Stimulated activated CD4-positive, alpha-beta T cell treated with anti-CD3 and anti-CD28 coated beads, Interleukin-1b, Interleukin-23, amount 100 ng/mL, for 24 hours (primary cell): ENCODE measurements at places on chromosomes 2 and 18.

DNA sequence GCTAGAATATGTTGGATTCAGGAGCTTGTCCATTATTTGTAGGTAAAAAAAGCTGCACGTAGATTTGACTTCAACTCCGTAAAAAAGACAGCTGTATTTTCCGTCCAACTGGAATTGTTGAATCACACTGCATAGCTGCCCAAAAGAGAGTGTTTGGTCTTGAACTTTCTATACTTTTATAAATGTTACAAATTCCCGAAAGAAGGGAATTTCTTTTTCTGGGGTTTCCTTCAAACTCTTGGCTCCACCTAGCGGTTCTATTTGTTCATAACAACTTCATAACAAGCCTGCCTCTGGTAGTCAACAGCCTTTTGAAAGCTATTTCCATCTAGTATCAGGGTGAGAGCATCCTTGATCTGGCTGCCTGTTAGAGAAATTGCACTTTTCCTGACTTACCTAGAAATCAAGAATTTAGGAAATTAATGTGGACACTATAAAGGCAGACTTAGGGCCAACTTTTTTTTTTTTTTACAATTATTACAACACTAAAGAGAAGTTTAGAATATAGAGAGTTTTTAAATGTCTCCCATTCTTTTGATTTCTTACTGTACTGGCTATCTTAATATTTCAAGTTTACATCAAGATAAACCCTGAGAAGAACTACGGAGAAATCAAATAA is 48.1 kb downstream of the TMEM185B start:
- DNase-seq: no peak

DNA sequence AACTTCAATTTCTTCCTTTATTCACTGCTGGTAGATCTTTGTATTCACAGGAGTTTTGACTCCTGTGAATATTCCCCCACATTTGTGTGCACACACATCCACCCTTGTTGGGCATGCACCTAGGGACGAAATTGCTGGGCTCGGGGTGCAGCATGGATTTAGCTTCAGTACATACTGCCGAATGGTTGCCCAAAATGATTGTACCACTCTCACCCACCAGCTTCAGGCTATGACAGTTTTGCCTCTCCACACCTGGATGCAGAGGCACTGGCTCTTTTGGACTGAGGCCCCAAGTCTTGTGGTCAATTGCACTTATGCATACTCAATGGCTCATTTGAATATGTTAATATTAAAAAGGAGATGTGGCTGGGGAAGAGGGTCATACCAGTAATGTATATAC is 65.1 kb upstream of the ODC1 start:
- no peak for DNase-seq

DNA sequence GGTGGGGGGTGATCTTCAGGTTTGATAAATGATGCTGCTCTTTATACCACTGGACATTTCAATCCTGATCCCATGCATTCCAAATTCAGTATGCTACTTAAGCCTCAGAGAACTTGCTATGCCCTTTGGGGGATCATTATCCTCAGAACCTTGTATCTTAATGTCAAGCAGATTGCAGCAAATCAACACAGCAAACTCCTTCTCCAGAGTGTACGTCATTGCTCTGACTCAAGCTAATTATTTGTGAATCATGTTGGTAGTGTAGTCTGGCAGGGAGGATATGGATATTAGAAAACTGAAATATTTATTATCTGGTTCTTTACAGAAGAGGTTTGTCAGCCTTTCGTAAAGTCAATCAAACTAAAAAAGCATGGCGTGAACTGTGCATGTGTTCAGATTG is 562.5 kb upstream of the FAM98A start:
- no peak for DNase-seq

DNA sequence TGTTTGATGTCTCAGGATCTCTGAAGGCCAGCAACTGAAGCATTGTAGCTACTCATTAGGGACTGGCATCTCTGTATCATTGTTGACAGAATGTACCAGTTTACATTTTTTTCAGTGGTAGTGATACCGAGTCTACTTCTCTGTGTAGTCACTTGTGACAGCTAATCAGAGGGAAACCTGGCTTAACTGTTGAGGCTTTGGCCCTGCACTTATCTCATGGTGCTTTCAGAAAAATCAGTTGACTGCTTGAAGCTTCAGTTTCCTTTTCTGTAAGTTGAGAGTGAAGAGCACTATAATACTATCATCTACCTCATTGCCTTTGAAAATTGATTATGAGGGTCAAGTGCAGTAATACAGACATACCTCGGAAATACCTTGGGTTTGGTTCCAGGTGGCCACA is 90.0 kb downstream of the COMMD1 start:
- no peak for DNase-seq

GRCh38 chr18:21741312-21741561 is 645 bp downstream of the MIB1 start:
- no peak for DNase-seq
